Foreskin melanocyte (primary cell): ENCODE measurements at places on chromosomes 12 and 14.

- DNase-seq, result no peak
Measured at GRCh38 chr12:109783965-109784244, 49.3 kb downstream of the TRPV4 start.

DNA sequence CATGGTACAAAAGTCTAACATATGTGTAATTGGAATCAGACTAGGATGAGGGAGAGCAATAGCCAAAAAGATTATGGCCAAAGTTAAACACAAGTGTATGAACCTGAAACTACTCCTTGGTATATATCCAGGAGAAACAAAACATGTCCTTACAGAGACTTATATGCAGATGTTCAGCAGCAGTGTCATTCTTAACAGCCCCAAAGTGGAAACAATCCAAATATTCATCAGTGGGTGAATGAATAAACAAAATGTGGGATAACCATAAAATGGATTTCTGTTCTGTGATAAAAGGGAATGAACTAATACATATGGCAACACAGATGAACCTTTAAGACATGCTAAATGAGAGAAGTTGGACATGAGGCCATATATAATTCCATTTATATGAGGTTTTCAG, 30.2 kb downstream of the PWP1 start:
- DNase-seq, result no peak

DNA sequence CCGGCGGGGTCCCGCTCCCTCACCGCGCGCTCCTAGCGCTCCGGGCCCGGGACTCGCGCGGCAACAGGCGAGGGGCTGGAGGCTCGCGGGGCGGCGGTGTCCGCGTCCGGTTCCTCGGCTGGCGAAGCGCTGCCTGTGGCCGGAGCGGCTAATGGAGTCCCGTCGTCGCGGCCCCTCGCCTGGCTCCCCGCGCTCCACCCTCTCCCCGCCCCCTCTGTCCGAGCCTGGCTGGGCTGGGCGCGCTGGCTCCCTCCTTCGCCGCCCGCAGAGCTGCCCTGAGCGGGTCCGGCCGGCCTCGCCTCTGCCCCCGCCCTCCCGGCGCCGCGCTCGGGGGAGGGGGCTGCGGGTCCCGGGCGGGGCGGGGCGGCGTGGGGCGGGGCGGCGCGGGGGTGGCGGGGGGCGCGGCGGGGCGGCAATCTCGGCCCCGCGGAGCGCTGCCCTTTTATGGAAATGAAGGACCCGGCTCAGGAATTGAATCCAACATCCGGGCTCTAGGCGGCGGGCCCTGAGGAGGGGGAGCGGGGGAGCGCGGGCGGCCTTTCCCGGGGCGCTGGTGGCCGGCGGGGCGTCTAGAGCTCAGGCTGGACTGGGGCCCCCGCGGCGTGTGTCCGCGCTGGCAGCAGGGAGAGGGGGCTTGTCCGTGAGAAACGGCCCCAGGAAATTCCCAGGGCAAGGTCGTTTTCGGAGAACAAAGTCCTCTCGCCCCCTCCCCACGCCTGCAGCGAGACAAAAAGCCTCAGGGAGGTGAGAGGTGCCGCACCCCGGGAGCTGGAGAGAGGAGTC, at the start of gene FERMT2:
Gene FERMT2, minus strand, starts transcription at position 153 of the 783 bp plus-strand sequence. CDS start 482 bp downstream, outside the sequence.
- DNase-seq, result peak; percentile 69

DNA sequence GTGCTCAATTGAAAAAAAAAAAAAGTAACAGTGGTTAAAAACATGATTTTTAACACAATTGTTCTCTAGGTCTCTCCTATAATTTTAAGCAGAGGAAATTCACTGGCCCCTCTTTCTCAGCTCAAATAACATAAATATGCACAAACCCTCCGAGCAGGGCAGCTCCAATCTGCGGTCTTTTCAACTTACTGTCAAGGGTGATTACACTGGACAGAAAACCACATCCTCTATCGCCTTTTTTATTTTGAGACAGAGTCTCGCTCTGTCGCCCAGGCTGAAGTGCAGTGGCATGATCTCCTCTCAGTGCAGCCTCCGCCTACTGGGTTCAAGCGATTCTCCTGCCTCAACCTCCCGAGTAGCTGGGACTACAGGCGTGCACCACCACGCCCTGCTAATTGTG, 16.5 kb upstream of the GABARAPL1 start:
- DNase-seq, result no peak

DNA sequence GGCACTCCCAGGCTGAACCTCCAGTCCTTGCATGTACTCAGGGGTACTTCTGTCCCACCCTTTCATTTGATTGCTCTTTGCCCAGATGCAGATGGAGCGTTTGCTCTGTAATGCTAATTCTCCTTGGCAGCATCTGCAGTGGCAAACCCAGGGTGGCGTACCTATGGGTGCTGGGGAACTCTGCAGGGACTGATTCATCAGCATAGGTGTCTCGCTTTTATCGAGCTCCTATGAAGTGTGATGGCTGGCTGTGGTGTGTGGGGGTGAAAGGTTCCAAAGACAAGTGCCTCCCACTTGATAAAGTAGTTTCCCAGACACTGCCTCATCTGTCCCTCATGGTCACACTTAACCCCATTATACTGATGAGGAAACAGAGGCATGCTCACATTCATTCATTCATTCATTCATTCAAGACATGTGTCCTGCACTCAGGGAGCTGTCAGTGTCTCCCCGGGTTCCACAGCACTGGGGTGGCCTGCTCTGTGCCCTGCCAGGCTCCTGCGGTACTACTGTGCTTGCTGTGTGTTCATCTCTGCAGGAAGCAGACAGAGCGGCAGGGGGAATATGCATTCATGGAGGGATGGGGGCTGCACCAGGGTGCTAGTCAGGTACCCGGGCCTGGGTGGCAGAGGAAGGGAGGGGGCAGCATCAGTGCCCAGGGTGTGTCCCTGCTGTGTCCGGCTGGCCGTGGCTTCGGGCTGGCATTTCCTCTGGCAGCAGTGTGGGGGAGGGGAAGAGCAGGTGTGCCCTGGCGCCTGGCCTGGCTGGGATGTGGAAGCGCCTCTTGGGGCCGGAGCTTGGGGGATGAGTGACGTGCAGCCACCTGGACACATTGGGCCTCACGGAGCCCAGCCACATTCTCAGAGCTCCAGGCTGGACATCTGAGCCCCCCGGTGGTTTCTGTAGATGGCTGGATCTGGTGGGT, 110.9 kb downstream of the TSPAN9 start:
- DNase-seq, result no peak
